ENCODE measurements at places on chromosomes 7 and 10.

DNA sequence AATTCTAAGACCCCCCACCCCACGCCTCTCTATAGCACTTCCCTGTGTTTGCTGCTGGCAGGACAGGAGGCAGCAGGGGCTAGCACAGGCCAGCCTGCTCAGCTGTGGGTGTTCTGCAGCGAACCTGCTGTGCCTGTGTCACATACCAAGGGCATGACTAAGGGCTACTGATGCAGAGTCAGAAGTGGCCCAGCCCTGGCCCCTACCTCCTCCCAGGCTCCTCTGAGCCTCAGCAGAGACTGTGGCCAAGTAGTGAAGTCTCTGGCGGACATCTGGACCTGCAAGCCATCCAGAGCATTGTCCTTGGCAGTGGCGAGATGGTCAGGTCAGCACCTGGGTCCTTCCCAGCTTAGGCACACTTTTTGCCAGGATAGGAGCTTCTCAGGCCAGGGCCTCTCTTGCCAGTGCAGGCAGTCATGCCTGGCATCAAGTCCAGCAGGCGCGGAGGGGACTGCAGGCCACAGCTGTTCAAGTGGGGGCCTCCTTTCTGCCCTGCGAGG lies 116.3 kb upstream of the RET start:
- no peak for DNase-seq

GRCh38 chr10:114611617-114612016 lies 46.5 kb downstream of the ABLIM1 start:
- DNase-seq = no peak

DNA sequence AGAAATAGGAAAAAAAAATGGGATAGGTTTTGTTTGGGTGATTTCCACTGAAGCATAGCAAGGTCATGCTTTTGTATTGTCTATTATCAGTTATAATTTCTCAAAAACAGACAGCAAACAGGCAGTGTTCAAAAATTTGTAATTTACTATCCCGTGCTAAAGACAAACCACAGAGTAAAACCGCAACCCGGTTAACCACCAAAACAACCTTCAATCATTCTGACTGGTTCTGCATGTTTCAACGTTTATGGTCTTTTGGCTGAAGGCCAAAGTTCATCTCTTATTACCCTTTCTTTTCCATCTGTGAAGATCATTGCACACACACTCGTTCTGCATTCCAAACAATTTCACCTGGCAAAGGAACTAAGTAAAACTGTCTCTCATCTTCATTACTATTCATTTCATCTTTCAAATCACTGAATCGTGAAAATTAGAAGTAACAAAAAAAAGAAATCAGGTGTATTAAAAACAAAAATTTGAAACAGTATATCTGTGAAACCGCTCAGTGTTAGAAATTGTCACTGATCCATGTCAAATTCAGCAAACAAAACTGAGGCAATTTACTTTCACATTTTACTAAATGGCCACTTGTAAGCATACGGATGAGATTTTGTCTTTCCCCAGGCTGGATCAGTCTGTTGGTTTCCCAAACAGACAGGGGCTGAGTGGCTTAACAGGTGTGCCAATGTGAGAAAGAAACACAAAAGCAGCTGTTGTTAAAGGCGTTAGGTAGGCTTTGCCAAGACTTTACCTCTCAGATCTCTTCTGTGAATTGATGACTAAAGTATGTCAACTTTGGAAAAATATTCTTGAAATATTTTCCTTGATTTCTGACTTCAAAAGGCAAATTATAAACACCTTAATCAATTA lies 539.6 kb downstream of the CNTNAP2 start:
- peak; percentile 13 for DNase-seq

- DNase-seq = no peak
Measured at GRCh38 chr7:93601363-93601762, 26.8 kb upstream of the CALCR start.

- DNase-seq = no peak
Measured at GRCh38 chr10:58641095-58641531, 128.4 kb downstream of the BICC1 start.

DNA sequence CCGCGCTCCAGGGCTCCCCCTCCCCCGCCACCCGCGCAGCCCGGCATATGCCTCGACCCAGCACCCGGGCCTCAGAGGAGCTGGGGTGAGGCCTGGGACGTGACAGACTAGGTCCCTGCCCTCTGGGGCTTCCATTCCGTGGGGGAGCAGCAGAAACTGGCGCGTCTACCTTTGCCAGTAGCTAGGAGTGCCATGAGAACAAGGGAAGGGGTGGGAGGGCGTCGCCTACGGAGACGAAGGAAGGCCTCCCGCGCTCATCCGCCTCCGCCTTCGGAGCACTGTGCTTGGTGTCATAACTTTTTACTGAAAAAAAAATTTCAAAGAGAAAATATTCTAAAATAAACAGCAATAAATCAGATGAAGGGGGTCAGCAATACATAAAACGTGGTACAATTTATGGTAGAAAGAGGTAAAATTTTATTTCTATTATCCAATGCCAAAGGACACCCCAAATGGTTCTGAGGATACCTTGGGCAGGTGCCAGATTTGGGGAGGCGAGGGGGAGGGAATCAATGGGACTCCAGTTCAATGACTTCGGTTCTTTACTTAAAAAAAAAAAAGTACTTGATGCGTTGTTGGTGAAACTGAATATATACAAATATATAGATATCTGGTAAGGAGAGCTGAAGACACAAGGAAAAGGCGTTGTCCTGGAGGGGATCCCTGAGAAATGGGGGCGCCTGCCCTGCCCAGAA lies 35.1 kb upstream of the GRID1 start:
- DNase-seq = no peak

GRCh38 chr10:15775513-15775912 lies 55.8 kb upstream of the ITGA8 start:
- DNase-seq = no peak

GRCh38 chr10:5652746-5653145 lies 13.6 kb downstream of the ASB13 start:
- DNase-seq = no peak

- no peak for DNase-seq
Measured at GRCh38 chr7:146201945-146202344, 85.3 kb downstream of the CNTNAP2 start.

GRCh38 chr10:43970018-43970698 lies 321.5 kb upstream of the ZNF32 start:
- no peak for DNase-seq

- no peak for DNase-seq
Measured at GRCh38 chr7:156032973-156033372, 220.7 kb upstream of the SHH start.

DNA sequence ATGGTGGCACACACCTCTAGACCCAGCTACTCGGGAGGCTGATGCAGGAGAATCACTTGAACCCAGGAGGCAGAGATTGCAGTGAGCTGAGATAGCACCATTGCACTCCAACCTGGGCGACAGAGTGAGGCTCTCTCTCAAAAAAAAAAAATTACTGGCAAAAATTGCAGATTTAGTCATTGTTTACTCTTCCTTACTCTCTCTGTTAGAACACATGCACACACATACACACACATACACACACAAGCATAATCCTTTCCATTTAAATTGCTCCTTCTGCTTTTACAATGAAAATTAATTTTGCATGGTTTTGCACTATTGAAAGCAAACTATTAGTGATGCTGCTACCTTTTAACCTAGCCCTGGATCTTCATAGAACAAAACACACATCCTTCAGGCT lies 15.4 kb upstream of the UCN3 start:
- no peak for DNase-seq

DNA sequence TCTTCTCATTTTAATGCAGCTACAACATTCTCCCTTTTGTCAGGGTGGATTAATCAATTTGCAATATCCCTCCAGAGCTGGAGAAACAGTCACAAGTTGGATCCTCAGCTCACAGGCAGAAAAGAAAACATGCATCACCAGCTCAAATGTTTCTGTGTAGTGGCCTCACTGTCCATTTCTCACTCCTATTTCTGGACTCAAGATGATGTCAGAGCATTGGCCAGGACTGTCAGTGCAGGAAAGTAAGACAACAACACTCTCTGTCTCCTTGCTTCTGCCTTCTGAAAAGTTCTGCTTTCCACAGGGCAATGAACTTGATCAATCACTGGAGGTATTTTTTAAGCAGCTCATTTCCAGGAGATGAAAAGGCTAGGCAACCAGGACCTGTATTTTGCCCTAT lies 8.2 kb upstream of the SVIL start:
- no peak for DNase-seq

GRCh38 chr10:79608505-79609375 lies 2.0 kb upstream of the SFTPA1 start:
- DNase-seq = no peak

- no peak for DNase-seq
Measured at GRCh38 chr10:78505657-78506056, 472.0 kb downstream of the RPS24 start.

- DNase-seq = no peak
Measured at GRCh38 chr10:120318862-120319261, 138.2 kb upstream of the PLPP4 start.

DNA sequence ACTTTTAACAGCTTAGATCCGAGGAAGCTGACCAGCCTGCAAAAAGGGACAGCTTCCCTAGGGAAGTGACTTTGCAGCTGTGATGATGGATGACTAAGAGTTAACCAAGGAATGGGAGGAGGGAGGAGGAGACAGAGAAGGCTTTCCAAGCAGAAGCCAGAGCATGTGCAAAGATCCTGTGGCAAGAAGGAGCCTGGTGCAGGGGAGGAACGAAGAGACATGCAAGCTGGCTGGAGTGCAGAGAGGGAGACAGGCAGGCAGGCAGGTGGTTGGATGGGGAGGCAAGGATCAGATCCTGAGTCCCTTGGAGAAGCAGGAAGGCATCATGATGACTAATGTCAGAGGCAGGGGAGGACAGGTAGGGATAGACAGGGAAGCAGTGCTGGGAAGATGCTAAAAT lies 148.8 kb downstream of the PFKFB3 start:
- no peak for DNase-seq

DNA sequence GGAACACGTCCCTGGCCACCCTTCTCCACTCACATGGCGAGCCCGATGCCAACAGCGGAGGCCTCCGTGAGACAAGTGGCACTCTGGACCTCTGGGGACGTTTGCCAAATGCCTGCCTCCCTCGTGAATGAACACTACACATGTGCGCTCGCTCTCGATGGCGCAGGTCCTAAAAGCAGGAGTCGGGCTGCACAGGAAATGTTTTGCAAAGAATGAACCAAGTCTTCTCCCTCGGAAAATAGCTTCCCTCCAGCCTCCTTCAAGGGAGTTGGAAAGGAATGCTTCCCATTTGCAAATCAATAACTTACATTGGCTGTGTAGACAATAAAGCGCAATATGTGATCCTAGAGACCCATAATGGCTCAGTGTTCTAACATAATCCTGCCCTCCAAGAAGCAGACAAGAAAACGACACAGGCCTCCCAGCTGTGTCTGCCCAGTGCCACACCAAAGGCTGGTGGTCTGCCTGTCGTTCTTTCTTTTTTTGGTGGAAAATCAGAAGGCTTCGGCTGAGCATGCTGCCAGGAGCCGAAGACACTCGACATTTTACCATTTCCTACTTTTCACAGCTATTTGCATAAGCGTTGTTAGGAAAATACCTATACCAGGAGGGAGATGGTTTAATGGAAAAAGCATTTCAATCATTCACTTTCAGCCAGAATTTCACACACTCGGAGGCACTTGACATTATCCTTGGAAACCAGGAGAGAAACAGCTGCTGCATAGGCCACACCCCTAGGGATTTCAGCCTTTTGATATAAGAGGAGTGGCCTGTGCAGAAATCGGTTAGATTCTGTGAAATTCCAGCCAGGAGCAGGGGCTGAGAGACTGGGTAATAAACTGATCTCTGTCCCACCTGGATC lies 38.4 kb downstream of the ATXN7L1 start:
- DNase-seq = no peak

DNA sequence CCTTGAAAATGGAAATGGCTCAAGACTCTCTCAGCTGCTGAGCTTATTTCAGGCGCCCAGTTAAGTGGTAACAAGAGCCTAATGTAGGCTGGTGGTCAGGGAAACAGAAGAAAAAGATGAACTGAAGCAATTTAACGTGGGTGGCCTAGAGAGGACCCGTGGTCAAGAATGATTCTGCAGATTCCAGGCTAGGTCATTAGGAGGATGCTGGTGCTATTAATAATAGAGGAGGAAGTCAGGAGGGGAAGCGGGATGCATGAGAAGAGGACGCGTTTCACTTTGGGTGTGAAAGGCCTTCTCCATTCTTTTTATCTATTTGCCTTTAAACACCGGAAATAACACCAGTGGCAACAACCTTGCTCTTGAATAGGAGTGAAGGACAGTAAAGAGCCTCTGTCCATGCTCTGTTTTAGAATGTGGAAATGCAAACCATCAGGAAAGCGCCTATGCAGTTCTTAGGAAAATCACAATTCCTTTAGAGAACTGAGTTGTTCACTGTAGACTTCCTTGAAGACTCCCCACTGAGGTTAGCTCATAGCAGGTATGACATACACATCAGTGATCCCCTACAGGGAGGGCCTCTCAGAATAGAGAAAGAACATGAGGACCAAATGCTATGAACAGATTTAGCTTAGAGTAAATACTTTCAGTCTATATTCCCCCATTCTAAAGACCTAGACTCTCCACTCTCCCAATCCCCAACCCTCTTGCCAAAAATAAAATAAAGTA lies 8.6 kb downstream of the LIPA start:
- no peak for DNase-seq

DNA sequence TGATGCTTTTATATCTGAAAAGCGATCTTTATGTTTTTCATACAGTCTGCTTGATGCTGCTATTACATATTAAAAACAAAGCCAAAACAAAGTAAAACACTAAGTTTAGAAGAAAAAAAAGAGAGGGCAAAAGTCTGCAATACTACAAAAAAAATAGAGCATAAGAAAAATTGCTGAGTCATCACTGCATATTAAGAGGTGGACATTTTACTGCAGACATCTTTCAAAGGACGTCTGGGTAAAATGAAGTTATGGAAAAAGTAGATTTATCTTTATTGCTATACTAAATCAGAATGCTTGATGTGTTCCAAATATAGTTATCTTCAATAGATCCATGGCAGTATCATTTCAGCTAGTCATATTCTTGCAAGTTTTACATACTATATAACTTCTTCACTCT lies 172.0 kb downstream of the MAGI2 start:
- no peak for DNase-seq

DNA sequence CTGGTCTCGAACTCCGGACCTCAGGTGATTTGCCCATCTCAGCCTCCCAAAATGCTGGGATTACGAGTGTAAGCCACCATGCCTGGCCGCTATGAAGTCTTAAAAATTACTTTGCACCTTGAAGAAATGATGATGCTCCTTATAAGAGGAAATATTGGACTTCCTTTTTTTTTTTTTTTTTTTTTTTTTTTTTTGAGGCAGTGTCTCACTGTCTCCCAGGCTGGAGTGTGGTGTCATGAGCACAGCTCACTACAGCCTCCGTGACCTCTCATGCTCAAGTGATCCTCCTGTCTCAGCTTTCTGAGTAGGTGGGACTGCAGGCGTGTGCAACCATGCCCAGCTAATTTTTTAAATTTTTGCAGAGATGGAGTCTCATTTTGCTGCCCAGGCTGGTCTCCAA lies 65.3 kb downstream of the KMT2E start:
- DNase-seq = no peak

DNA sequence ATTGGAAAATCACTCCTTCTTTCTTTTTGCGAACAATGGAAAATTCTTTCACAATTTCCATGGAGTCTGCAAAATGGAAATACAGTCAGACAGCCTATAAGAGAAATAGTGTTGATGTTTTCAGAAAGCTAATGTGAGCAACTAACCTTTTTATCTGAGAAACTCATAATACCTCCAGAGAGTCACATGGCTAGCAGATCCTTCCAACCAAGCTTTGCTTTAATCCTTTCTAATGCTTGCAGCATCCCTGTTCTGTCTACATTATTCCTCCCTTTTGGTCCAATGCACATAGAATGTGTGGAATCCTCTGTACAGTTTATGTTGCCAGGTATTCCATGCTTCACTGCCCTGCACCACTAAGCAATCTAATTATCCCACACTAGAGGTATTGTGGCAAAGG lies 717.5 kb upstream of the LRRN3 start:
- DNase-seq = no peak
